Spinal cord (tissue), 10 donors: ENCODE measurements at places on chromosomes 5 and 9. TPM values are rescaled to one million over a fixed set of nuclear protein-coding genes. Genes with fewer than 3 reads are reported as not detected.

Gene DAP
- polyA plus RNA-seq: 80.8 TPM

Gene IFNB1
- polyA plus RNA-seq: not detected

Gene SPIN1
- 175 TPM for polyA plus RNA-seq

Gene HAVCR2
- 8.5 TPM for polyA plus RNA-seq

Gene EFNA5
- polyA plus RNA-seq: 17.0 TPM

Gene SPAG8
- polyA plus RNA-seq: 12.7 TPM

Gene FBXW5
- polyA plus RNA-seq: 103 TPM

Gene UGT3A1
- 0.33 TPM for polyA plus RNA-seq

Gene UBAP2
- 25.3 TPM for polyA plus RNA-seq

DNA sequence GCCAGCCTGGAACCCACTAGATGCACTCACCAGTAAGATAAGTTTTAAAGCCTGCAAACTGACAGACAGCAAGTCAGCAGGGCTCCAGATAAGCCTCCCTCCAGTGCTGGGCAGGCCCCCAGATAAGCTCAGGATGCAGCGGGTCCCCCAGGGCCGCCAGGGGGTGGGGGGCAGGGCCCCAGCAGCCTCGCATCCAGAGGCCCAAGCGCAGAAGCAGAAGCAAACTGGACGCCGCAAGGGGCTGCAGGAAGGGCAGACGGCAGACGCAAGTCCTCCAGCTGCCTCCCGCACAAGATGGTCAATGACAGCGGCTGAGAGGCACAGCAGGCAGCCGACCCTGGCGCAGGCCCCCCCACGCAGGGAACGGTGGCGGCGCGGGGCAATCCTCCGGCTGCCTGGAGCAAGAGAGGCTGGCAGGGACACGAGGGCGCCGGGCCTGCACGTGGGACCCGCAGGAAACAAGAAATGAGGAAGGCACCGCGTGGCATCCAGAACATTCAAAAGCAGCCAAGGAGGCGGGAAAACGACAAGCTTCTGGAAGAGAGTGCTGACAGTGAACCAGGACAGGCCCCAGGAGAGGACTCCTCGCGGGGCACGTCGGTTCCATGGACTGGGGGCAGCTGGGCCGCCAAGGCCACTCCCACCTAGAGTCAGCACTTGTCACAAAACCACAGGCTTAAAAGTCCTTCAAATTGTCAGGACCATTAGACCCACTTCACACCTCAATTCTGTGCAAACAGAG is 49.8 kb downstream of the ROR2 start:
- DNase-seq: no peak

DNA sequence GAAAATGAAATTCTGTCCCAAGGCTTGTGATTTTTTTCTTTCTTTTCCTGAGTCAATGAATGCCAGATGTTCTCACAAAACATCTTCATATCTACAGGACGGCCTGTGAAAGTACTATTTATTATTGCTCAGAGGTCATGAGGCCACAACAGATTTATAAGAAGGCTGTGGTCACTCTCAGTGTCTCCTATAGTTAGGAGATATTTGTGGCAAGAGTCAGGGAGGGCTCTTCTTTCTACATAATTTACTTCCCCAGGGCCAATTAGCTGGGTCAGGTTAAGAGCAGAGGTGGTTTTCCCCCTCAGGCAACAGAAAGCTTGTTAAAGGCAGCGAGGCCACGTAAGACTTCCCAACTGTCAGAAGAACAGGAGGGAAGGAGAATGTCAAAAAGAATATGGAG is 248.7 kb downstream of the SLIT3 start:
- DNase-seq: no peak

DNA sequence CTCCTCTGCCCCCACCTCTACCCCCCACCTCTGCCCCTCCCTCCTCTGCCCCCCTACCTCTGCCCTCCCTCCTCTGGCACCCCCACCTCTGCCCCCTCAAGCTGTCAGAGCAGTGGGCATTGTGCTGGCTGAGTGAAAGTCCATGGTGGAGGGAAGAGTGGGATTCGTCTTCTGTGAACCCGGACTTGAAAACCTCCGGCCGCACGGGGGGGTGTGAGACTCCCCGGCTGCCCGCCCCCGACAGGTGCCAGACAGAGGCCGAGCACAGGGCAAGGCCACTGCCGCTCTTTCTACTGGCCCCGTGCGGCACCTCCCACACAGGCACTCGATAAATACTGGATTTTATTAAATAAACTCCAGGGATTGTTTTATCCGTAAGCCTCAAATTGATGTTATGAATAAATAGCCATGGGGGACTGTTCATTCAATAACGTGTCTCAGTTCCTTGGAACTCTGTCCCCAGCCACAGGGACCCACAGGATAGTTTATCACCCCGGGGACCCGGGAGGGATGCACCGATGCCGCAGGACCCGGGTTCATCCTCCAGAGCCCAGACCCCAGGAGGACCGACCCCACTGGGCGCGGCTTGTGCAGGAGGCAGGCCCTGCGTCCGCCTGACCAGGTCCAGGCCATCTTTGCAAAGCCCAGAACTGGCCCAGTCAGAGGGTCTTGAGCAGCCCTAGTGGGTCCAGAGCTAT is 2.6 kb upstream of the QRFP start:
- DNase-seq: no peak

GRCh38 chr9:125522328-125522725 is 184.7 kb downstream of the MAPKAP1 start:
- no peak for DNase-seq

GRCh38 chr5:40166802-40167201 is 512.9 kb upstream of the PTGER4 start:
- no peak for DNase-seq

DNA sequence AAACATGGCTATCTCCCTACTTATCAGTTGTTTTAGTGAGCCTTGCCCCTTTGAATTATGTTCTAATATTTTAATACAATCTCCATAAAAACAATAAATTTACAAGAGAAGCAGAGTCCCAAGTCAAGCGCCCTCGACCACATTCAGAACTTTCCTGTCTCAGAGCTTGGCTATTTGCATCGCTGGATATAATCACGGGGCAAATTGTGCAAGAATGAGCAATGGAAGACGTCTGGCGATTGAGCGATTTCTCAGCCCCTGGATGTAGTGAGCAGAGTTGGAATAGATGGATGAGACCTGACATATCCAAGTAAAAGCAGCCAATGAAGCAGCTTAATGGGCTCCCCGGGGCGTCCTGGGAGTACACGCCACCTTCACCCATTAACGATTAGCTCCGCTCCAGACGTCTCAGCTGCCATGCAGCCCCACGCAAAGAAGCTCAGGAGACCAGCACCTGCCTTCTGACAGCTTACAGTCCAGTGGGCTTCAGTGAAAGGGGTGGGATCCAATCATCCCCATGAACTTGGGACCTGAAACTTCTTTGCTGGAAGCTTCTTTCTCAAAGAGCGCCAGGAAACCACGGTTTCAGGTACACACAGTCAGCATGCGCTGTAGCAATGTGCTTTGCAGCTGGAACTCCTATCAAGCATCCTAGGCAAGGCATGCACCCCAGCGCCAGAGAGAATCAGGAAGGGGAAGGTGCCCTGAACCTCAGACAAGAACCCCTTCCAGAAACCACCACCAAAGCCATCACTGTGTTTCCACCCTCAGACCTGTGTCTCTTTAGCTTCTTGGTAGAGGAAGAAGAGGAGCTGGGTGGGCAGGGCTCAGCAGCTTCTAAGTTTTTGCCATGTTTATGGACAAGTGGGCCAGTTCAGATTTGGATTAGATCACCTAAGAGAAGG is 92.0 kb upstream of the IRX4 start:
- DNase-seq: no peak

- no peak for DNase-seq
Observed at GRCh38 chr9:137286975-137287383, 9.5 kb downstream of the TOR4A start.

DNA sequence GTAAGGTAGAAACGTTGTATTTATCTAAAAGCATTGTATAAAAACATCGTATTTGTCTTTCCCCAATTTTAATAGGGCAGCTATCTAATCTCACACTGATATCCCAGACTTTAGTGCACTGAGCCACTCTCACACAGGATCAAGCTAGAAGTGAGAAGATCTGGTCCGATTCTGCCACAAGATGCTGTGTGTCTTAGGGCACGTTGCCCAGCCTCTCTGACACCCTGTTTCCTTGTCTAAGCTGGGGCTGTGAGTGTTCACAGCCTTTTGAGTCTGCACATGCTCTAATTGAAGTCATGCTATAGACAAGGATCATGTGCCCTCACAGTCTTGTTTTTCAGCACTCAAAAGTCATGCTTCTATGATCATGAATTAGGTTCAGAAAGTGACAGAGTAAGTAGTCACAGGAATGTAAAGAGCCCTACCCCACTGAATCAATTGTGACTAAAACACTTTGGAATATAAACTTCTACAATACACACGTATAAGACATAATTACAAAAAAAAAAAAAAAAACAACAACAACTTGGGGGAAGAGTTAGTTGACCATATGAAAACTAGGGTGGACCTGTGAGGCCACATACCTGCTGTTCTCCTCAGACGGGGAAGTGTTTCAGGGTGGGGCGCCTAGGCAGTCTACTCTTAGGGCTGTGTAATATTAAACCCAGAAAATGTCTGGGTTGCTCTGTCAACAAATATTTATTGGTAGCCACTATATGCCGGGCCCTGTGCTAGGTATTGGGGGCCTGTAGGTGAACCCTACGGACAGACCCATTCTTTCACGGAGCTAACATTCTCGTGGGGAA is 893 bp upstream of the ABLIM3 start:
- no peak for DNase-seq

DNA sequence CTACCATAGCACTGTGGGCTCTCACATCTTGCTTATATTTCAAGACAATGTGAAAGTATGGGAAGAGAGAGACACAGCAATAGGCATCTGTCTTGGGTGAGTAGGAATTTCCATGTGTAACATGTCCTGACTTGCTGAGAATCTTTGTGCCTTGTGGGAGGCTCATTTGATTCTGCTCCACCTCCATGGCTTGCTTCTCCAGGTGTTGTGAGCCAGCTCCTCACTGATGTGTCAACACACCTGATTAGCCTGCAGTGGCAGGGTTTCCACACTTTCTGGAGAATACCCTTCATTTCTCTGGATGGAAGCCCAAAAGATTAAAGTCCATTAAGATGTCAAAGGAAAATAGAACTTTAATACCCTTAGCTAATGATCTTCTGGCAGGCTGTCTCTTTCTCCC is 613.6 kb downstream of the ZNF608 start:
- no peak for DNase-seq

DNA sequence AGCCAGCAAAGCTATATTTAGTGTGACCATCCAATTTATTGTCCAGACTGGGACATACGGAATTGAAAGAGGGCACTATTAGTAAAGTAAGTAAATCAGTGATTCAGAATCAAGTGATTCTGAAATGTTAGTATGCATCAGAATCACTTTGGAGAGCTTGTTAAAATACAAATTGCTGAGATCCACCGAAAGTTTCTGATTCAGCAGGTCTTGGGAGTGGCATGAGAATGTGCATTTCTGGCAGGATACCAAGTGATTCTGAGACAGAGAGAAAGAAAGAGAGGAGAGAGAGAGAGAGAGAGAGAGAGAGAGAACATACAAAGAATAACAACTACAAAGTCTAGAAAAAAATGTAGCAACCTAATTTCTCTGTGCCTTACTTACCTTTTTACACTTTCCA is 65.4 kb upstream of the ASTN2 start:
- DNase-seq: no peak

DNA sequence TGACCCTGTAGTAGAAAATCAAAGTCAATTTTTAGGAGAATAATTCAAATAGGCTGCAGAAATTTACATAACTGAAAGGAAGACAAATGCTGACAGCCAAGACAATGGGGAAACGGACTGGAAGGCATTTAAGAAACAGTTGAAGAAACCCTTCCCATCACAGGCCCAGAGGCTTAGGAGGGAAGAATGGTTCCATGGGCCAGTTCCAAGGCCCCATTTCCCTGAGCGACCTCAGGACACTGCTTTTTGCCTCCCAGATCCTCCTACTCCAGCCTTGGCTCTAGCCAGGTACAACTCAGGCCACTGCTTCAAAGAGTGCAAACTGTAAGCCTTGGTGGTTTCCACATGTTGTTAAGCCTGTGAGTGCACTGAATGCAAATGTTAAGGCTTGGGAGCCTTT is 184.1 kb upstream of the SGCD start:
- DNase-seq: no peak
